Retina (tissue), 1 donor: ENCODE measurements at places on chromosomes 4 and X.
A peak's percentile ranks its signal among the peaks of the same experiment; 100 is the strongest.

DNA sequence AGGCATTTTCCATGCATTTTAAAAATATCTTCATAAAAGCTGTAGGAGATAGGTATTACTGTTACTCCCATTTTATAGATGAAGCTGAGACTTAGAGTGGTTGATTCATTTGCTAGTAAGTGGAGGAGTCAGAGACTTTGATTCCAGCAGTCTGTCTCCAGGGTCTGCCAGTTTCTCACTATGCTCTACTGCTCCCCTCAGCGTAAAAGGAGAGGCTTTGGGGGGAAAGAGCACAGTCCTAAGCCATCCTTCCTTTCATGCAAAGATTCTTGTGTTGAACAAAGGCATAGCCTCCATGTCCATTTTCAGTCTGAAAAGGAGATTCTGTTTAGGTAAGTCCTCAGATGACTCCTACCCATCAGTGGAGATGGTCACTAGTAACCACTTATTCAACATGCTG lies 117.7 kb upstream of the TMEM150C start:
- no peak for DNase-seq

DNA sequence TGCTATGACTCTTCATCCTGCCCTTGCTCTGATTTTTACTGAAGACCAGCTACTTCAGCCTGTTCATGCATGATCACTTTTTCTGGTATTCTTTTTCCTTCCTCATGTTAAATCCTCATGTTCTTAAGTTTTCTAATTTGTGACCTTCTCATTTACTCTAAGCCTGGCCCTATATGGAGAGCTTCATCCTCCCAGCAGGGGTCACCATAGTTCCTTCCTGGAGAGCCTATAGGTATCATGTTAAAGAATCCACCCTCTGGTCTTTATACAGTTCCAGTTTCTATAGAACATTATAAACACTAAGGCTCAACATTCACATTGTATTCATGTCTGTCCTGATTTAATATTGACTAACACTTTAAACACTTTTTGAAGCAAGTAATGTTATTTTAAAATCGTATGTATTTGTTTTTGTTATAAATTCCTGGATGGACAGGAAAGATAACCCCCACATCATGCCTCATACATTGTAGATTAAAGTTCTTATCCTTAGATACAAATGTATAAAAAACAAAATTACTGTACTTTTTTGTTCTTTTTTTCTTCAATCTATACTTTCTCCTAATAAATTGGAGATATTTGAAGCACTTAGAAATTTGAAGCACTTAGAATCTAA lies 53.8 kb upstream of the OTUD4 start:
- peak; percentile 24 for DNase-seq

- no peak for DNase-seq
These were observed 80.9 kb upstream of the MSANTD1 start for GRCh38 chr4:3168029-3168428.

DNA sequence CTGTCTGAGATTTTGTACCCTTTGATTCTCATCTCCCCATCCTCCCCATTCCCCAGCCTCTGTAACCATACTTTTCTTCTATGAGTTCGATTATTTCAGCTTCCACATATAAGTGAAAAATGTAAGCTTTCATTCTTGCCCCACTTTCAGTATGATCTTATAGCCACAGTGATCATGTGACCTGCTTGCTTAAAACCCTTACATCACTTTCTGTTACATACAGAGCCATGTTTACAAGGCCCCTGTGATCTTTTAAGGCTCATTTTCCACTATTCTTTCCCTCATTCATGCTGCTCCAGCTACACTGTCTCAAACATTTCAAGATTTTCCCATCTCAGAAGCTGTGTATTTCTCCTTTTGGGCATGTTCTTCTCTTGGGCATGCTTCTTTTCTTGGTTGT lies 147.7 kb downstream of the DCK start:
- no peak for DNase-seq

GRCh38 chr4:152004801-152005200 lies 244.0 kb upstream of the GATB start:
- no peak for DNase-seq

GRCh38 chr4:20532871-20533870 lies 167.1 kb upstream of the PACRGL start:
- no peak for DNase-seq

DNA sequence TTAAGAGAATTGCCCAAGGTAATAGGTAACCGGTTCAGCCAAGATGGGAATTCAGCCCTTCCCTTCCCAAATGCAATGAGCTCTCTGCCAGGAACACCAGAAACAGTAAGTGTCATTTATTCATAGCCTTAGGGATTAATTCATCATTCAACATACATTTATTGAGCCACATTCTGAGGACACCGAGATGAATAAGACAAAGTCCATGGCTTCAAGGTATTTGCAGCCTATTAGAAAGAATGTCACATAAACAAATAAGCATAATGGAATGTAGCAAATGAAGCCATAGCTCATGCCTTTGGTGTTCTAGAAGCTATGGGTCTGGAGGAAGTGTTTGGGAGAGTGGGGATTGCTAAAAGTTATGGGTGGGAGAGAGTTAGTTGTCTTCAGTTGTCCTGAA lies 6.3 kb upstream of the TAB3 start:
- no peak for DNase-seq

DNA sequence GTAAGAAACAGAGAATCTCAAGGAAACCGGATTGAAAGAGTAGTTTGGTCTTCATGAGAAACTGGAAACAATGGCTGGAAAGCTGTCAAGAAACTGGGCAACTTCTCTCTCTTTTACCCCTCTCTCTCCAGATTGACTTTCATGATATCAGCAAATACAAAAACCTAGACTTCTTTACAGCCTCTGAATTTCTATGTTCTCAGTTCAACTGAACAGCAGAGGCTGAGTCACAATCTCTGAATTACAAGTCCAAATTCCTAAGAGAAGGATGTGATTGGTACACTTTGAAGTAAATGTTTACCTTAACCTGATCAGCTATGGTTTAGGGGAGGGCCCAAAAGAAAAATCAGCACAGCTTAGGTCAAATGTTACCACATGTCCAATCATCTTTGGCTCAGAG lies 974.9 kb downstream of the RPA4 start:
- no peak for DNase-seq

- DNase-seq, result no peak
These were observed 259.2 kb upstream of the FTHL17 start for GRCh38 chrX:31331015-31331414.

DNA sequence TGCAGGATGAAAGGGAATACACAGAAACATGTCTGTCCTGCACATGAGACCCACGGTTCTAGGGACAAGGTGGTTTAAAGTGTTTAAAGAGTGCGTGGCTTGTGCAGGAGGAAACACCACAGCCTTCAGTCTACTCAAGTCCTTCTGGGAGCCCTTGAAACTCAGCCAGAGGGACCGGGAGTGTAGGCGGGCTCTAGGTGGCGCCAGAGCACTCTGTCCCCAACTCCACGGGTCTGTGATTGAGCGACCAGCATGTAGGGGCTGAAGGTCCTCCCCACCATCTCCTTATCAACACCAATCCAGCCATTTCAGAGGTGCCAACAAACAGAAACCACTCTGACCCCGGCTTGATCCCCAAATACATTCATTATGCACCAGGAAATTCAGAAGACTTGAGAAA lies 82.0 kb upstream of the CLDN34 start:
- peak; percentile 72 for DNase-seq

- DNase-seq, result no peak
These were observed 45.8 kb upstream of the ITM2A start for GRCh38 chrX:79412972-79413371.

- no peak for DNase-seq
These were observed 1.4 kb downstream of the TCEAL1 start for GRCh38 chrX:103630171-103630511.

GRCh38 chr4:26815706-26816105 lies 44.9 kb upstream of the STIM2 start:
- no peak for DNase-seq
